ENCODE measurements at places on chromosomes 16 and 17.
A peak's percentile ranks its signal among the peaks of the same experiment; 100 is the strongest.

- no peak for DNase-seq
Measured at GRCh38 chr16:51268237-51268636, 117.2 kb upstream of the SALL1 start.

DNA sequence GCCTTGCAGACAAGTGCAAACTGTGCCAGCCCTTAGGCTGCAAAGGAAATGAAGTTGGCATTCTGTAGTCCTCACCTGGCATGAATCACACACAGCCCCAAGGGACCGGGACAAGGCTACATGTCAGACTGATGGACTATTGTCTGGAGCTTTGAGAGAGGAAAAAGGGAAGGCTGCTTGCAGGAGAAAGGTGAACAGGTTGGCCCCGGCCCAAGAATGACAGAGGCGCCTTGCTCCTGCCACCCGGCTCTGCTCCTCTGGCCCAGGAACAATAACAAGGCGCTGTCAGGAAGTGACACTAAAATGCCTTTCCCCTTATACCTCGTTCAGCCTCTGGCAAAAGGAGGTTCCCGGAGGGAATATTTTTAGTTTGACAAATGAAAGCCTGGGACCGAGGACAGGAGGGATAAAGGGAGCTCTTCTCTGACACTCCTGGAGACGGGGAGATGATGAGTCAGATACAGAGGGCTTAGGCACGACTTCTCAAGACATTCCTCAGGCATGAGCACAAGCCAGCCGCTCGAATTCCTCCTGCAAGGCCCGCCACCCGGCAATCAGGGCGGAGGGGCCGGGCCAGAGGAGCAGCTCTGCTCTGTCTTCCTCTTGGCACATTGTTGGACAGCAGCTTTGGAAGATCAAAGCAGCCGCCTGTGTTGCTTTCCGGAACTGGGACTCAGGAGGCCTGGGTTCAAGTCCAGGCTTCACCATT, 105.8 kb downstream of the NOG start:
- no peak for DNase-seq

GRCh38 chr16:8867932-8868415, 832 bp downstream of the CARHSP1 start:
- no peak for DNase-seq

DNA sequence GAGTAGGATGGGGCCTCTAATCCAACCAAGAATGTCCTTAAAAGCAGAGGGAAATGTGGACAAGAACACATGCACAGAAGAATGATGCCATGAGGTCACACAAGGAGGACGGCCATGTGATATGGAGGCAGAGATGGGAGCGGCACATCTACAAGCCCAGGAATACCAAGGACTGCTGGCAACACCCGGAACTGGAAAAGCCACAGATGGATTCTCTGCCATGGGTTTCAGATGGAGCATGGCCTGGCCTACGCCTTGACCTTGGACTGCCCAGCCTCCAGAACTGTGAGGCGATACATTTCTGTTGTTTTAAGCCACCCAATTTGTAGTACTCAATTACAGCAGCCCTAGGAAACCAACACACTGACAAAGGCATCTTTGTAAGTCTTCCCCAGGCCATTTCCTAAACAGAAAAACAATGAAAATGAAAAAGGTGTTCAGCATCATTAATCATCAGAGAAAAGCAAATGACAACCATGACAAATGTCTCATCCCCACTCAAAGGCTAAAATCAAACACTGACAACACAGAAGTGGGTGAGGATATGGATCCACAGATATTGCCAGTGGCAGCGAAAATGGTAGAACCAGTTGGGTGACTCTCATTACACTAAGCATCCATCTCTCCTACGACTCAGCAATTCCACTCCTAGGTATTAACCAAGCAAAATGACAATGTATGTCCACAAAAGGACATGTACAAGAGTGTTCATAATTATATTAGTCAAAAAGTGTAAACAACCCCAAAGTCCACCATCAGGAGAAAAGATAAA, 76.9 kb upstream of the CNEP1R1 start:
- DNase-seq, result no peak

DNA sequence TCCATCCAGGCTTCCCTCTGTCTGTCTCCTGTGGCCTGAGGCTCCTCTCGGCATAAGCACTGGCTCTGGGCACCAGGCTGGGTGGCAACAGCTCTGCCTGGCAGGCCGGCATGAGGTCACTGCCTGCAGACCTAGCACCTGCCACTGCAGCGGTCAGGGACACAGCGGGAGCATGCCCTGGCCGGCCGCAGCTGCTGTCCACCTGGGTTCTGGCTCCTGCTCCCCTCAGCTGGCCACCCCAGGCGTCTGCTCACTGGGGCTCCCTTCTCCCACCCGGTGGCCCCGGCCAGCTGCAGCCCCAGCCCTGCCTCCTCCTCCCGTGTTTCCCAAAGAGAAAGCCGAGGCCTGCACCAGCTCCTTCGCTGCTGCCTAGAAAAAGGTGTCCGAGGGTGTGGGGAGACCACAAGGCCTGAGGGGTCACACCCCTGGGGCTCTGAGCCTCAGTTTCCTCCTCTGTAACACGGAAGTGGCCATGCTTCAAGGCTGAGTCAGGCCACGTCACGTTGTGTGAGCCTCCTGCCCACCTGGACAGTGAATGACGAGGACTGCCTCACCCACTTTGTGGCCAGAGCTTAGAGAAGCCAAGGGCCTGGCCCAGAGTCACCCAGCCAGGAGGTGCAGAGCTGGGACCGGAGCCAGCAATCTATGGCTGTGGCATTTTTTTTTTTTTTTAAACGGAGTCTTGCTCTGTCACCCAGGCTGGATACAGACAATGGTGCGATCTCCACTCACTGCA, 6.7 kb downstream of the NTHL1 start:
- no peak for DNase-seq

DNA sequence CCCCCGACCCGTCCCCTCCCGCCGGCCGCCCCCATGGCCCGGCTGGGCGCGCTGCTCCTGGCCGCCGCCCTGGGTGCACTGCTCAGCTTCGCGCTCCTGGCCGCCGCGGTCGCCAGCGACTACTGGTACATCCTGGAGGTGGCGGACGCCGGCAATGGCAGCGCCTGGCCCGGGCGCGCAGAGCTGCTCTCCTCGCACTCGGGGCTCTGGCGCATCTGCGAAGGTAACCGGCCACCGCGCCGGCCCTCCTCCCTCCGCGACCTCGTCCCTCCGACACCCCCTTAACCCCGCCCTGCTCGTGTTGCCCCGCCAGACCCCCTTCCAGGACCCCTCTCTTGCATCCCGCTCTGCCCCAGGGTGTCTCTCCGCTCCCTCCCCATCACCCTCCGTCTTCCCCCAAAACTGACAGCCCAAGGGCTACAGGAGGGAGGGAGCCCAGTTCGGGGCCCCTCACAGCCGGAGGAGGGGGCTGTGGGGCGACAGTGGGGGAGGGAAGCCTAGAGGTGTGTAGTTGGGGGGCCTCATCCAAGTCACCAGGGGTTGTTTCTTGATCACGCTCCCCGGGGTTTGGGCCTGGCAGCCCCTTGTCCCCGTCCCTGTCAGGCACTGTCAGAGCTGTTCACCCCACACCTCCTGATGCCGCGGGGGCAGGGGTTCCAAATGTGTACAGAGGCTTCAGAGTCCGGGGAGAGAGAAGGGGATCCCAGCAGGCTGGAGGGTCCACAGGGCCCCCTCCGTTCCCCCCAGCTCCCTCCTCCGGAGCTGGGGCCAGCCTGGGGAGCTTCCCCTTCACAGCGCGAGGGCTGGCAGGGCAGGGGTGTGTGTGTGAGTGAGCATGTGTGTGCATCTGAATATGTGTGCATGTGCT, 794 bp downstream of the TMEM235 start:
- no peak for DNase-seq

- DNase-seq, result no peak
Measured at GRCh38 chr16:13186813-13187212, 285.4 kb downstream of the SHISA9 start.

GRCh38 chr17:2863204-2863603, 67.0 kb downstream of the RAP1GAP2 start:
- DNase-seq, result no peak

GRCh38 chr17:82831818-82832200, 8.0 kb downstream of the ZNF750 start:
- no peak for DNase-seq

GRCh38 chr17:9576521-9577372, at the start of gene CFAP52:
Gene CFAP52 (plus strand): TSS chr17:9576642. CDS start chr17:9576696, 54 bp downstream.
- DNase-seq, result peak; percentile 69

GRCh38 chr16:60199150-60199549, 1465.0 kb upstream of the GOT2 start:
- DNase-seq, result no peak

DNA sequence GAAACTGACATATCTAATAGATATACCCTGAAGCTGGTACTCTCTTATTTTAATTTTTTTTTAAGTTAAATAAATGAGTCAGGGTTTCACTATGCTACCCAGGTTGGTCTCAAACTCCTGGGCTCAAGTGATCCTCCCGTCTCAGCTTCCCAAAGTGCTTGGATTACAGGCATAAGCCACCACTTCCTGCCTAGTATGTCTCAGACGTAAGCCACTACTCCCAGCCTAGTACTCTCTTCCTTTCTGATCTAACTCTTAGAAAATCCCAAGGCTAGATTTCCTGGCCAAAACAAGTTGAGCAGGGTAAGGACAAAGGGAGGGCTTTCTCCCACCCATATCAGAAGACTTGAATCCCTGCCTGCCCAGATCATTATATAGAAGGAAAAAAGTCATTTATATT, 33.7 kb downstream of the HOXB1 start:
- DNase-seq, result no peak

DNA sequence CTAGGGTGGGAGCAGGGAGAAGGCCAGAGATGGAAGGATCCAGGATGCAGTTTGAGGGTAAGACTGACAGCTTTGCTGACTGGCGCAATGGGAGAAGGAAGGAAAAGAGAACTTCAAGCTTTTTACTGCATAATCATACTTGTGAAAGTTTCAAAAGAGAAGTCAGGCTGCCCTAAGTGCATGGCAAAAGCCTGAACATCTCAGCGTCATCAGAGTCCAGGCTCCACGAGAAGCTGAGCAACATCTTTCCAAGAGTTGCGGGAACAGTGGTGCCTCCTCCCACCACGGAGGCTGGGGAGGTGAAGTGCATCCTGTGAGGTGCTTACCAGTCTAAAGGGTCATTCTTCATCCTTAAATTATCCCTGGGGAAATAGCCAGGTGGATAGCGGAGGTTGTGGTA, 26.9 kb upstream of the SLC38A8 start:
- DNase-seq, result no peak

DNA sequence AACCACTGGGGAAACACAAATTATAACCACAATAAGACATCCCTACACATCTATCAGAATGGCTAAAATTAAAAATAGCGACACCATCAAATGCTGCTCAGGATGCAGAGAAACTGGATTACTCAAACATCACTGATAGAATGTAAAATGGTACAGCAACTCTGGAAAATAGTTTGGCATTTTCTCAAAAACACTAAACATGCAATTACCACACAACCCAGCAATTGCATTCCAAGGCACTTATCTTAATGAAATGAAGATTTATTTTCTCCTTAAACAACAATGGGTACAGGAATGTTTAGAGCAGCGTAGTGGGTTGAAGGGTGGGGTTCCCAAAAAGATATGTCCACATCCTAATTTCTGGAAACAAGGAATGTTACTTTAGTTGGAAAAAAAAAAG, 309.0 kb upstream of the PMFBP1 start:
- DNase-seq, result no peak

DNA sequence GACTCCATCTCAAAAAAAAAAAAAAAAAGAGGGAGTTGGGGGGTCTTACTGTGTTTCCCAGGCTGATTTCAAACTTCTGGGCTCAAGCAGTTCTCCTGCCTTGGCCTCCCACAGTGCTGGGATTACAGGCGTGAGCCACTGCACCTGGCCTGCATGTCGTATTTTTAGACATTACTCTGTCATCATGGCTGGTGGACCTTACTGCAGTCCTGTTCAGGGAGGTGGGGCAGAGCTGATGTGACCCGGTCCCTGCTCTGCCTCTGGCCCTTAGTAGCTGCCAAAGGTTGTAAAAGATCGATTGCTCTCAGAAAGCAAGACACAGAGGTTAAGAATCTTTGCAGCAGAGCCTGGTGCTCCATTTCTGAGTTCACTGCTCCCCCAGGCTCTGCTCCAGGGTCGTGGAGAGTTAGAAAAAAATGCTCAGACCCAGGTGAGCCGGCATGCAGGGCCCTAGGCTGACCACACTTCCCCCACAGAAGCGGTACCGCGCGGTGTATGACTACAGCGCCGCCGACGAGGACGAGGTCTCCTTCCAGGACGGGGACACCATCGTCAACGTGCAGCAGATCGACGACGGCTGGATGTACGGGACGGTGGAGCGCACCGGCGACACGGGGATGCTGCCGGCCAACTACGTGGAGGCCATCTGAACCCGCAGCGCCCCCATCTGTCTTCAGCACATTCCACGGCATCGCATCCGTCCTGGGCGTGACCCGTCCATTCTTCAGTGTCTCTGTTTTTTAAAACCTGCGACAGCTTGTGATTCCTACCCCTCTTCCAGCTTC, 7.1 kb upstream of the LASP1NB start:
- no peak for DNase-seq

DNA sequence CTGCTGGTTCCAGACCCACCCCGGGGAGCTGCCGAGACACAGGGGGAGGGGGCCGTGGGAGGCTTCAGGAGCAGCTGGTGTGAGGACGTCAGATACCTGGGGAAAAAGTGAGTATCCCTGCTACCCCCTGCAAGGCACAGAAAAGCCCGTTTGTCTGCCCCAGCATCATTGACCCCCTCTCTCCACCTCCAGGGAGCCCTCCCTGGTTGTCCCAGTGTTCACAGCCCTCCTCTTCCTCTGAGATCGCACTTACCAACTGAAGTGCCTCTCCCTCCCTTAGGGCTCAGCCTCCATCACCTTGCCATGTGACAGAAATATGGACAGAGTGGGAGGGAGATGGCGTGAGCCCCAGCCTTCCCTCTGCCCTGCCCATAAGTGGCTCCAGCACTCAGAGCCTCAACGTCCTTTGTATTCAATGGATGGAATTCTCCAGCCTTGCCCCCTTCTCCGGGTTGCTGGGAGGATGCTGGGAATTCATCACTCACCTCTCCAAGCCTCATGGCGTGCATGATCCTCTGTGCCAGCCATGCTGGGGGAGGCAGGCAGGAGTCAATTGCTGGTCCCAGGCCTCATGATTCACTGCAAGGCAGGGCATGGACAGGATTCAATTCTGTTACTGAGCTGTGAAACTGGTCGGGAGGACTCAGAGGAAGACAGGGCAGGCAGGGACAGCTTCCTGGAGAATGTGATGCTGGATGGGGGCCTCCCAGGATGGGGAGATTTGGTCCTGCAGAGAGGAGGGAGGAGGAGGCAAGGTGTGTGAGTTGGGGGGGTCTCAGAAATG, 14.6 kb downstream of the SPNS3 start:
- DNase-seq, result no peak

DNA sequence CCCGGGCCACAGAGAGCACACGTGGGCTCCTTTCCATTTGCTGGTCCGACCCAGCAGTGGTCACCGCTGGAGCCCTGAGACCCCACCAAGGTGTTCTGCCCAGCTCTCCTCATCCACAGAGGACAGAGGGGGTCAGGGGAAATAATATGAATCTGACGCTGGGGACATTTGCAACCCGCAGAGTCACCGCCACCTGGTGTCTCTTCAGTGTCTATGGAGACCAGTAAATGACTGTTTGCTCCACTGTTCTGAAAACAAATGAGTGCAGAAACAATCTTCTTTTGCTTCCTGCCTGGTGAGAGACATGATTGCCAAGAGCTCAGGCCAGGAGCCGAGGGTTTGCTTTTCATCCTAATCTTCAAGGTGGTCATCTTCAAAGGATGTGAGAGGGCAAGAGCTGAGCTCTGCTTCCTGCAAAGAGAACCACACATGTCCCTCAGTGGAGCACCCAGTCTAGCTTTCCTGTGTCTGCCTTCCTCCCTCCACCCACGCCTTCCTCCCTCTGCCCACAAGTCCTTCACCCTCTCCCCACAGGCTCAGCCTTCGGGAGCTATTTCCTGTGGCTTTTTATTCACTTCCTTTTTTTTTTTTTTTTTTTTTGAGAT, 14.7 kb upstream of the KLHDC4 start:
- no peak for DNase-seq

- no peak for DNase-seq
Measured at GRCh38 chr17:22517716-22518115, 825.4 kb downstream of the KCNJ18 start.

All from stimulated activated CD4-positive, alpha-beta T cell treated with anti-CD3 and anti-CD28 coated beads, Interleukin-1b, Interleukin-23, amount 100 ng/mL, for 1 hour (primary cell).